AG09309 (cell line): ENCODE measurements at places on chromosomes 7 and 10.

GRCh38 chr10:92848037-92848440 is 281 bp upstream of the EXOC6 start:
- DNase-seq = no peak

GRCh38 chr7:101717628-101718357 is 88.7 kb upstream of the MYL10 start:
- peak; percentile 88 for DNase-seq

DNA sequence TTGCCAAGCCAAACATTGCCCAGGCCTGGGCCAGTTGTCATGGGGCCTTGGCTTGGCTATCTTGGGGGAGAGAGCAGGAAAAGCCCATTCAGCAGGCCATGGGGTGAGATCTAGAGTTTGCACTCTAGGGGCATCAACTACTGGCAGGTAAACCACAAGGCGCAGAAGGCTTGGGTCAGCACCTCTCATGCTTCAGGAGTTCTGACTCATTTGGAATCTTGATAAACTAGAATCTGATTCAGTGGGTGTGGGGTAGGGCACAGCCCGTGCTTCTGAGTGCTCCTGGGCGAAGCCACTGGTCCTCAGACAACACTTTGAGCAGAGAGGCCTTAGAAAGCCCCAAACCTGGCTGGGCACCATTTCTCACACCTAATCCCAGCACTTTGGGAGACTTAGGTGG is 81.1 kb downstream of the RGS10 start:
- no peak for DNase-seq

DNA sequence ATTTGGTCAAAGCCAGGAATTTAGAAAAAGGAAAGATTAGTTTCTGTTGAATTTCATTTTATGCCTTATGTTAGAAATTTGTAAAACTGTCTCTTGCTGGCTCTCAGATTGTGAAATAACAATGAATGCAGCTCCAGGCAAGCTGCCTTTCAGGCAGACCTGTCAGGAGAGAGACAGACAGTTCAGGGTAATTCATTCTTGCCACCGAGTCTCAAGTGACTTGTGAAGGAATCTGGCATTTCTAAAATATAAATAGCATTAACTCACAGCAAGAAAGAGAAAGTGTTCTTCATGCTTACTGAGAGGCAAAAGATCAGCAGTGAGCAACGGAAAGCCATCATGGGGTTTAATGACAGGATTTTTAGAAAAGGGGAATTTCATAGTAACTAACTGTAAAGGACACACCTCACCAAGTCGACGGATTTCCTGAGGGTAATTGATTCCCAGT is 442.3 kb upstream of the AKR1E2 start:
- no peak for DNase-seq

GRCh38 chr10:48981310-48981907 is 41.8 kb upstream of the LRRC18 start:
- no peak for DNase-seq

GRCh38 chr10:78115135-78115853 is 81.6 kb downstream of the RPS24 start:
- DNase-seq = no peak

DNA sequence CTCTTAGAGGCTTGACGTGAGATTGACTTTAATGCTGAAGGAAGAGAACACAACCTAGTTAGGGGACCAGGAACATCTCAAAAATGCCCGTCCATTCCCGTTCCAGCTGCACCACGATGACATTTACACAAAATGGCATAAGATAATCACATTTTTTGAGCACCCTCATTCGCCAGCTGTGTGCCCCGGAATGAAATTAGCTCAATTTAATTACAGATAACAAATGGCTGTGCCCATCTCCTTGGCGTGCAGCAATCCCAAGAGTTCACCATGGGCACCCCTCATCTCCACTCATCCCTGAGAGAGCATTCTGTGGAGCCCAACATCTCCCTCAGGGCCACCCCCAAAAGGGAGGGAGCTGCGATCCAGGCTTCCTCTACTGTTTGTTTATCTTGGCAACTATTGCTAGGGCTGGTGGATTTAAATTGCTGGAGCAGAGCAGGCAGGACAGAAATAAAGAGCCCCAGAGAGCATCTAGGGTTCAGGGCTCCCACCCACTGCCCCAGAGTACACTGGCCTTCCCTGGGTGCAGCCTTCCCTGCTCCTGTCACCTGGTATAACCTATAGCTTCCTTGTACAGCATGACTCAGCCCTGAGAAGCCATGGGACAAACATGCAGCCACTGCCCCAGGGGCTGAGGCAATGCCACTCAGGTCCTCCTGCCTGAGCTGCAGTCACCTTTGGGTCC is 263.5 kb downstream of the ZEB1 start:
- no peak for DNase-seq

GRCh38 chr7:159061674-159062212 is 82.9 kb downstream of the VIPR2 start:
- DNase-seq = no peak

DNA sequence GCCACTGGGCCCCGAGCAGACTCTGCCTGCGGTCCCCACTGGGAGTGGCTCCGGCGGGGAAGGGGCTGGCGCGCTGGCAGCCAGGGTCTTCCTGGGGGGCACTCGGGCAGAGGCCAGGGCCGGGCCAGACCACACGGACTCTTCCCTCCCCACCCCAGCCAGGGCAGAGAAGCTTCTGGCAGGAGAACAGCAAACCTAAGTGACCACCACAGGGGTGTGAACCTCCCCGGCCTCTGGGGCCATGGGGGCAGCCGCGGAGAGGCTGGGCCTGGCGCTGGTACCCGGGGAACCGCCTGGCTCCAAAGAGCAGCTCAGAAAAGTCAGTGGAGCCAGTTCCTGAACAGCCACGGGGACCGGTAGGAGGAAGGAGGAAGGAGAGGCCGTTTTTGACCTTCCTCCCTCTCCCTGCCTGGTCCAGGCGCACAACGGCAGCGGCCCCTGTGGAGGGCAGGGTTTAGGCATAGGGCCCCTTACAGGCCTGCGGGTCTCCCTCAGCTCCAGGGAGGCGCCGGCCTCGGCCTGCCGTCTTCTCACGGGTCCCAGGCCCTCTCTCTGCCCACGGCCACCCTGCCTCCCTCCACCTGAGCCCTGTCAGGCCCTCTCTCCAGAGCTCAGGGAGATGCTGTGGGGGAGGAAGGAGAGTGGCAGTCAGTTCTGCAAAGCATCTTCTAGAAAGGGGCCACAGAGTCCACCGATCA is 51.8 kb downstream of the TMEM209 start:
- no peak for DNase-seq

GRCh38 chr10:68800211-68800610 is 27.1 kb upstream of the STOX1 start:
- DNase-seq = no peak

- DNase-seq = no peak
Measured at GRCh38 chr10:96765406-96766240, 45.3 kb upstream of the PIK3AP1 start.

DNA sequence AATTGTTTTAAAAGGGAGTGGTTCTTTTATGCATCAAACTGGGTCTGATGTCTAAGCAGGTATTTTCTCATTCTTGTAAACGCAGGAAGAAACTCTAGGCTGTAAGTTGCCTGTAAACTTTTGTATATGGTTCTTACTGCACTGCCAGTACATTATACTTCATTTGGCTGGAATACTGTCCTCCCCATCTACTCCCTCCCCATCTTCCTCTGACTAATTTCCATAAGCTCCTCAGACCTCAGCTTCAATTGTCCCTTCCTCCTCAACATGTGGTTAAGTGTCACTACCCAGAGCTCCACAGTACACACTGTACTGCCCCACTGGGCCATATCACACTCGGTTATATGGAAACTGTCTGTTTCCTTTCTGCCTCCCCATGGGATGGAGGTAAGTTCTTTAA is 161.4 kb upstream of the MDFIC start:
- no peak for DNase-seq

DNA sequence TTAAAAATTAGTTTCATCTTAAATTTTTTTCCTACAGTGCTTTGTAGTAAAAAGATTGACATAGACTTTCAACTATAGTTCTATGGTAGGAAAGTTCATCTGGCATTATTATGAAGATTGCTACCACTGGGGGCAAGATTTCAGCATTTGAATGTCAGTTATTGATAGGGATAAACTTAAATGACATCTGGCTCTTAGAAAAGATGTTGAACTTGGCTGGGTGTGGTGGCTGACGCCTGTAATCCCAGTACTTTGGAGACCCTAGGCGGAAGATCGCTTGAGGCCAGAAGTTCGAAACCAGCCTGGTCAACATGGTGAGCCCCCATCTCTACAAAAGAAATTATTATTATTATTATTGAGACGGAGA is 1.4 kb upstream of the TRA2A start:
- DNase-seq = no peak

DNA sequence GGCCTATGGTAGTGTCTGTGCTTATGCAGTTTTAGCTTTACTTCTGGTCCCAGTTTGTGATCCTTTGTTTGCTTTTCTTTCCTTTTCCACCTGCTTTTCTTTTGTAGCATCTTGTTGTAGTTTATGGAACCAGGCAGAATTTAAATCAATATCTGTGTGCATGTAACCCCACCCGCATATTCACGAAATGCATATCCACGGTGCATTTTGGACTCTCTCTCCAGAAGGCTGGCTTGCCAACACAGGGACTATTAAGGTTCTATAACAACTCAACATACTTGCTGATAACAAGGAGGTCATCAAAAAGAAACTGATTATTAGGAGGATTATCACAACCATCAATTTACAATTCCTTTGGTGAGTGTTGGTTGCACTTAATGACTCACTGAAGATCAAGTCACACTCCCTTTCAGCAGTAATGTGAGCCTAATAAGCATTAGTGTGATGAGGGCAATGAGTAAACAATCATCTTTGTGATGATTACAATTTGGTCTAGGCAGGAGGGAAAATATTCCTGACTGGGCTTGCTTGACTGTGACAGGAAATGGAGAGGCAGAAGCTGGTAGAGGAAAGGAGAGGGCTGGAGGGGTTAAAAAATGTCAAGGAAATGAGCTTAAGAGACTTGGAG is 378.6 kb downstream of the REEP3 start:
- DNase-seq = no peak

GRCh38 chr10:96097865-96098264 is 32.2 kb upstream of the ZNF518A start:
- no peak for DNase-seq

DNA sequence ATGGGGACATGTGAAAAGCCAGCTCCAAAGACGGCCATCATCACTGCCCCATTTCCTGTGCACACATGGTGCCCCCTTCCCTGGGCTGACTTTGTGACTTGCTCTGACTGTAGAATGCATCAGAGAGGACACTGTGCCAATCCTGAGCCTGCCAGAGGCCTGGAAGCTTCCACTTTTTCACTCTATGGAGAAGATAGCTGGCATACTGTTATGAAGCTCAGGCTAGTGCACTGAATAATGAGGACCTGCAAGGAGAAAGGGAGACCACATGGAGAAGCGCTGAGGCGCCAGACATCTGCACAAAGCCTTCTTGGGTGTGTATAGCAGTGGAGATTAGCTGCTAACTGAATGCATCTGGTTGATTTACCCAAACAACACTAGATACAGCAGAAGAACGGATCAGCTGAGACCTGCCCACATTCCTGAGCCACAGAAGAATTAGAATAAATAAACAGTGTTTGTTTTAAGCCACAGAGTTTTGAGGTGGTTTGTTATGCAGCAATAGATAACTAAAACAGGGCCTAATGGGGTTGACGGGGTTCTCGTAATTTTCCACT is 58.9 kb upstream of the C10orf90 start:
- no peak for DNase-seq

GRCh38 chr10:129969911-129970464 is 5.9 kb upstream of the EBF3 start:
- no peak for DNase-seq

- DNase-seq = no peak
Measured at GRCh38 chr10:96288151-96288621, 16.0 kb upstream of the DNTT start.

DNA sequence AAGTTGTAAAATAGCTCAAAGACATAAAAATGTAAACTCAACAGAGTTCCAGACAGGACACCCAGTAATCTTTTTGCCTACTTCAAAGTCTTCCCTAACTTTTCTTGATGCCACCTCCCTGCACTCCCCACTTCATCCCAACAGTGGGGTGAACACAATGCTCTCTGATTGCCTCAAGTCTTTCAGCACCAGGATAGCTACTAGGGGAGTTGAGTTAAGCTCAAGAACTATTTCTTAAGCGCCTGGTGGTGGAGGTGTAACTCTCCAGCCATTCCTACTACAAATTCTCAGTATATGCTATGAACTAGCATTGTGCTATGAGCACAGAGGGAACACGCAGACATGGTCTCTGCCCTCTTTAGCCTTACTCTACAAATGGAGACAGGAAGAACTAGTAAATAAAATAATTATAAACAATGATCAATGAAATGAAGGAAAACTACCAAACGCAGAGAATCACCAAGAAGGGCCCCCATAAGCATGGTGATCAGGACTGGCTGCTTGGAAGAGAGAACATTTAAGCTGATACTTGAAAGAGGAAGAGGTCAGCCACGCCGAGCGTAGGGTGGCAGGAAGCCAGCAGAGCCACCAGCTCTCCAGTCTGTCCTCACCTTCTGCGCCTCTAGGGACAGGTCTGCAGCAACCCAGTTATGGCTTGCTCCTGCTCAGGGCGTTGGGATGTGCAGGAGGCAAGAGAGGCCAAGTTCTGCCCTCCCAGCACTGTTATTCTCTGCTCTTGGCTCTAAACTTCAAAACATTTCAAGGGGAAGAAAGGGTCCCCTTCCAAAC is 16.7 kb upstream of the FRA10AC1 start:
- DNase-seq = no peak

DNA sequence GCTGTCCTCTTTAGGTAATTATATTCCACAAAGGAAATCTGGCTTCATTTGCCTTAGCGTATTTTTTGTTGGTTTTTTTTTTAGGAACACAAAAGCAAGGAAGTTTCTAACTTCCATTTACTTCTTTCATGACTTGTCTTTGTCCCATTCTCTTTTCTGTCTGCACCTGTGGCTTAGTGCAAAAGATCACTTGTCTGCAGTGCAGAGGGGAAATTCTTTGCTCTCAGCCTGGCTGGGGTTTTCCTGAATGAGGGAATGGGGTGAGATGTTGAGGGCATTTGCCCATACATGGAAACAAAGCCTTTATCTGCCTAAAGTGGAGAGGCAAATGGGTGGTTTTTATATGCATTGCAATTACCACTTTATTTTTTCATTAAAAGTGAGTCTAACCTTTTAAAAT is 361.1 kb upstream of the IGFBP3 start:
- DNase-seq = no peak

GRCh38 chr10:16662923-16663322 is 141.2 kb upstream of the C1QL3 start:
- no peak for DNase-seq

- DNase-seq = no peak
Measured at GRCh38 chr7:32104766-32105165, 34.6 kb upstream of the PDE1C start.

DNA sequence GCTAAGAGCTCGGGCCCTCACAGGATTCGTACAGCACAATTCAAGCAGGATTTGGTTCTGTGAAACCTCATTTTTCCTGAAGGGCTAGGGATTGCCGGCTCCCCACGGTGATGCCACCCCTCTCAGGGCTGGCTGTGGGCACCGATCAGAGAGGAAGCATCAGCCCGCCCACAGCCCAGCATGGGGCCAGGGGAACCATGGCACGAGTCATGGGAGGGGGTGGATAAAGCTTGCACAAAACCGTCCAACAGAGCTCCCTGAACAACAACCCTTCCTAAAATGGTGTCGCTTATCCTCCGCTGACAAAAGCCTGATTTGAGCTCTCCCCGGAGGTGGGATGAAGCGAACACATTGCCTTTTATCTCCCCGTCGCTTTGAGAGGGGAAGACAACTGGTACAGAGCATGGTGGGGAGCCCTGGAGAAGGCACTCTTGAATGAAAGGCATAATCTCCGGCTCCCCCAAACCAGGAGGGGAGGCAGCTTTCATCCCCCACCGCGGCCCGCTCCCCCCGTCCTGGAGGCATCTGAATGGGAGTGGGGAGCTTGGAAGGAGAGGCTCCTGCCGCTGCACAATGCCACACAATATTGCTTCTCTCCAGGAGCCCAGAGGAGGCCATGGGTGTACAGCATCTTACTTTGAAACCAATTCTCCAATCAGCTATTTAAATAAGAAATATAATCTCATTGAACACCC is 144.0 kb downstream of the RPS24 start:
- DNase-seq = no peak
